Melanocyte of skin (primary cell): ENCODE measurements at places on chromosomes 2 and 18. TPM values are rescaled to one million over a fixed set of nuclear protein-coding genes. Genes with fewer than 3 reads are reported as not detected.

Gene ANKRD62
- under 0.01 TPM in 1 of 2 replicates, not detected in the other for total RNA-seq

Gene SCYGR4
- total RNA-seq: not detected in 2 replicates

Gene PPIL3
- 34.0 and 35.9 TPM in 2 replicates for total RNA-seq

Gene PRKAG3
- not detected in 2 replicates for total RNA-seq

Gene AMER3
- not detected in 2 replicates for total RNA-seq

Gene PTPRM
- total RNA-seq: 110 and 186 TPM in 2 replicates

Gene CKAP2L
- total RNA-seq: 15.0 and 15.7 TPM in 2 replicates

Gene FNDC4
- total RNA-seq: 0.33 and 0.93 TPM in 2 replicates

Gene DUSP19
- 3.8 and 4.7 TPM in 2 replicates for total RNA-seq

Gene ATF2
- 55.7 and 72.7 TPM in 2 replicates for total RNA-seq

Gene PDE11A
- total RNA-seq: 0.36 and 1.0 TPM in 2 replicates

Gene NT5DC4
- total RNA-seq: not detected in 2 replicates

Gene CCDC68
- under 0.01 TPM in 2 replicates for total RNA-seq

Gene SMAD4
- 67.9 and 97.9 TPM in 2 replicates for total RNA-seq

Gene OLA1
- total RNA-seq: 42.0 and 69.1 TPM in 2 replicates

Gene DGKD
- total RNA-seq: 12.0 and 13.1 TPM in 2 replicates

Gene ARHGAP15
- total RNA-seq: 1.3 and 1.4 TPM in 2 replicates

Gene SLC5A7
- total RNA-seq: not detected in 2 replicates

Gene SH2D6
- total RNA-seq: 1.4 TPM in 1 of 2 replicates, not detected in the other

Gene GPR55
- not detected in 2 replicates for total RNA-seq

Gene ACOXL
- not detected in 2 replicates for total RNA-seq

Gene POLR1B
- 32.3 and 44.7 TPM in 2 replicates for total RNA-seq
